ENCODE measurements at places on chromosomes 2 and 18.
A peak's percentile ranks its signal among the peaks of the same experiment; 100 is the strongest.

GRCh38 chr2:239700686-239701345 lies 300.0 kb upstream of the HDAC4 start:
- no peak for DNase-seq

DNA sequence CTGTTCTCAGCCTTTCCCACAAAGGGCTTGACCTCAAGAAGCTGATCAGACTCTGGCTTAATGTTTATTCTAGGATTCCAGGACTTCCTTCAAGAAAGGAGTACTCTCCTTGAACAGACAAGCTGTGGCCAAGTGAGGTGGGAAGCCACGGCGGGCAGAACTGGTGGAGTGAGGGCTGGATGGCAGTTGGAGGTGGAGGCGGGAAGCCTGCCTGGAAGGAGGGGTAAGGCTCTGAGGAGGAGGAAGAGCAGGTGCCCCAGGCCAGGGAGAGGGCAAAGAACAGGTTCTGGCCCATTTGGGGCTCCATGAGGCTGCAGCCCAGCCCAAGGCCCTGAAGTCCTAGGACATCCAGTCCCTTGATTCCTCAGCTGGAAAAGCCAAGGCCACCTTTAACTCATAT lies 143.9 kb downstream of the CYP26B1 start:
- DNase-seq, result no peak

GRCh38 chr2:1886405-1886992 lies 142.2 kb upstream of the PXDN start:
- peak; percentile 19 for DNase-seq

DNA sequence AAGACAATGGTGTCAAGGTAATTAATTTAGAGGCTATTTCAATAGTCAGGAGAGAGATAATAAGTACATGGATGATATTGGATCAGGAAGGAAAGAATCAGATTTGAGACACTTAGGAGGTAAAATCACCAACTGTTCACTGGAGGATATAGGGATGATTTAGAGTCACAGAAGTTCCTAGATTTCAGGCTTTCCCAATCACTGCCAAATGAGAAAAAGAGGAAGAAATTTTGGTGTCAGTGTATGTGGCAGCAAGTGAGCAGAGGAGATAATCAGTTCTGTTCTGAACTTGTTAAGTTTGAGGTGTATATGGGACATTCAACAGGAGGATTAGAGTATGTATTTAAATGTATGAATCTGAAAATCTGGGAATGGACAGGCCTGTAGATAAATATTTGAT lies 640.4 kb downstream of the NR4A2 start:
- DNase-seq, result no peak

DNA sequence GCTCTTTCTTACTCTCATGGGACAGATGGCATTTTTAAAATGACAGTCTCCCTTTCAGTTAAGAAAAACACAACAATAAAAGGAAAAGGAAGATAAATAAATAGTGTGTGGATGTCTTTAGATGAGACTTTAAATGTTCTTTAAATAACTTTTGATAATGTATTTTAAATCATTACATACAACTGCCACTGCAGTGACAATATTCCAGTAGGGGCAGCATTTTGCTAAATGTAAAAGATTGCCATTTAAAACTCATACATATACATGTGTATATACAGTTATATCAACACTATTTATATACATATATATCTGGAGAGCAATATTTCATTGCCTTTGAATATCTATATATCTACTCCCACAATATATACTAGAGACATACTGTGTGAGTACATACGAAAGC lies 90.7 kb downstream of the INO80D start:
- no peak for DNase-seq

GRCh38 chr18:48894799-48895346 lies 55.9 kb downstream of the SMAD7 start:
- DNase-seq, result no peak

DNA sequence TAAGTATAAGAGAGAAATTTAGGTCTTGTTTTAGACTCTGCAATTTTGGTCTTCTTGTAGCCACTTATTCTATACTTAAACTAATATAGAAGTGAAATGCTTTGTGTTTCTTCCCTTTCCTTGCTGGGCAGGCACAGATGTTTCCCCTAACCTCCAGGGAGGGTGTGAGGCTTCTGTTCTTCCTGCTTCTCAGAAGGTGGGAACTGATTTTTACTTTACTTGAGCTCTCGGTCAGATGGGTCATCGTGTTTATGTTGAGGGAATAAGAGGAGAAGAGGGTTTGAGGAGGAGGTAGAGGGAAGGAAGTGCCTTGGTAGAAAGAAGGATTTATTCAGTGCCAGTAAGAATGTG lies 92.5 kb upstream of the CXCR4 start:
- DNase-seq, result no peak

DNA sequence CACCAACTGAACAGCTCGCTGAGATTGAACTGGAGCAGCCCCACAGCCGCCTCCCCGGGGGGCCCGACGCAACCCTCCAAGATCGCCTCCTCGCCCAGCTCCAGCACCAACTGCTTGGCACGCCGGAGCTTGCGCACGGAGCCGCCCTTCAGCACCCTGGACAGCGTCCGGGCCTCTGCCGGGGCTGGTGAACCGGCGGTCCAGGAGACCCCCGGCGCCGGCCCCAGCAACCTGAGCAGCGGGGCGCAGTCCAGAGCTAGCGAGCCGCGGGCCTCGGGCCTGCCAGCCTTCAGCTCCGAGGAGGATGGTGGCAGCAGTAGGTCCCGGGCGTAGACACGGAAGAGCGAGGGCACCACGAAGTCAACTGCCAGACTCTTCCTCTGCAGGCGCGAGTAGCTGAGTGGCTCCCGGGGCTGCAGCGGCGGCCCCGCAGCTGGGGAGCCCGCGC lies 1.2 kb downstream of the ALK start:
- no peak for DNase-seq

- no peak for DNase-seq
These were observed 114.6 kb downstream of the DOCK10 start for GRCh38 chr2:224927646-224928173.

GRCh38 chr2:151928380-151928779 lies 100.2 kb upstream of the ARL5A start:
- no peak for DNase-seq

- DNase-seq, result peak; percentile 51
These were observed at the start of gene MAL for GRCh38 chr2:95025406-95026319. MAL (plus strand) TSS chr2:95025708; CDS start chr2:95025793, 85 bp downstream.

GRCh38 chr2:239567786-239568185 lies 167.0 kb upstream of the HDAC4 start:
- no peak for DNase-seq

- DNase-seq, result no peak
These were observed 465.1 kb upstream of the HNRNPA3 start for GRCh38 chr2:176747506-176747905.

DNA sequence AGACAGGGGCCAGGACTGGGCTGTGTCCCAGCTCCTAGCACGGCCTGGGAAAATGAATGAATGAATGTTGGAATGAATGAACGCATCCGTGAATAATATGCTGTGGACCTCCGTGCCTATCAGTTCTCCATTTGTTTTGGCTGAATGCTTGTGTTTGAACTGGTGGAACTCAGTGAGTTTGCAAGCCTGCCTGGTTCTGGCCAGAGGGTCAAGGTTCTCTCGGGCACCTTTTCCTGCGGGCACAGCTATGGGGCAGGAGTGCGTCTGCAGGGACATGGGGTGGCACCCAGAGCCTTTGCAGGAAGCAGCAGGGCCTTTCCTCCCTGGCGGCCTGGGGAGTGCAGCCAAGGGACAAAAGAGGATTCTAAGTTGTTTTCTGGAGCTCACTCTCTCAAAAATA lies 17.6 kb upstream of the PDIA6 start:
- no peak for DNase-seq

- no peak for DNase-seq
These were observed 23.3 kb downstream of the SPATS2L start for GRCh38 chr2:200329798-200330197.

DNA sequence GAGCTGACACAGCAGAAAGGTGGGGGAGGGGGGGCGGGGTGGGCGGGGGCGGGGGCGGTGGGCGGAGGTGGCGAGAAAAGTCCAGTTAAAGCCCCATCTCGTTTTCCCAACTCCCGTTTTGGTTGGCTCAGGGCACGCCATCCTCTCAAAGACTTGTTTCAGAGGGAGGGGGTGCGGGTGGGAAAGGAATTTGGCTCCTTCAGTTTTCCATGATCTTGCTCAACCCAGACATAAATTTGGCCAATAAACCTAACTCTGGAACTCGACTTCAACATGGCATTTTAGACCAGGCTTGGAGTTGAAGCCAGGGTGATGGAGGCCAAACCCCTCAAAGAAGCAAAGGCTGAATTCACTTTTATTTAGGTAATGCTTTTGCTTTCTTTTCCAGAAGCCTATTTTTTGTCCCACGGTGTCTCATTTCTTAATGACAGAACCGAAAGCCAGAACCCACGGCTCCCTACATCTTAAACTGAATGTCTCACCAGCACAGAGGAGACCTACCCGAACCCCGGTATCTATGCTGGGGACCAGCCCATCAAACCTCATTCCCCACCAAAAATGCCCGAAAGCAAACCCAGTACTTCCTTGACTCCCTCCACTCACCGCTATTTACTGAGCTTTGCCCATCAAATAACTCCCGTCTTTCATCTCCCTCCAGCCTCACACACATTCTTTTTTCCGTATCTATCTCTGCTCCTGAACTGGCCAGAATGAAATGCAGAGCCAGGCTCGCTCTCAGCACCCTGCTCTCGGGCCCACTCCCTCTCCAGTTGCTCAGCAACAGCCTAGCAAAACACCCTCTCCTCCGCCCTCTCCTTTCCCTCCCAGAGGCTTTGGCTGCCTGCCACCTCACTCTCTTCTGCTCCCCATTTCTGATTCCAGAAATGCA lies 4.3 kb downstream of the IGFBP5 start:
- no peak for DNase-seq

DNA sequence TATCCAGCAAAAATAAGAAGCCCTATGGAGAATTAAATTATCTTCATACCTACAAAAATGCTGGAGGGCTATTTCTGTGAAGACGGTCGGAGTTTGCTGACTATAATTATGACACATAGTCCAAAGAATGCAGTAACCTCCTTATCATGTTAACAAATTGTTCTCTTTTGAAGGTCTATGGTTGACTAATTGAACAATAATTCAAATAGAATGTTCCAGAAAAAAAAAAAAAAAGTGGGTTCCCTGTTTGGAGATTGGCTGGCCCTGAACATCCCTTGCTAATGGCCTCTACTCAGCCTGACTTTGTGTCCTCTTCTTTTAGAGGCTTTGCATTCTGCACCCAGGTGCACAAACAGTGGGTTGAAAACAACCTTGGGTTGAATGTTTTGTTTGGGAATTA lies 82.8 kb upstream of the CCBE1 start:
- no peak for DNase-seq

GRCh38 chr2:174083843-174084458 lies 118.8 kb upstream of the SP3 start:
- DNase-seq, result no peak

- no peak for DNase-seq
These were observed 4.3 kb upstream of the SNTG2 start for GRCh38 chr2:946073-946948.

- no peak for DNase-seq
These were observed 207.0 kb upstream of the HAAO start for GRCh38 chr2:42999391-42999841.

GRCh38 chr2:159292157-159292556 lies 5.7 kb upstream of the WDSUB1 start:
- DNase-seq, result no peak

GRCh38 chr2:221435171-221435570 lies 136.9 kb downstream of the EPHA4 start:
- DNase-seq, result no peak

DNA sequence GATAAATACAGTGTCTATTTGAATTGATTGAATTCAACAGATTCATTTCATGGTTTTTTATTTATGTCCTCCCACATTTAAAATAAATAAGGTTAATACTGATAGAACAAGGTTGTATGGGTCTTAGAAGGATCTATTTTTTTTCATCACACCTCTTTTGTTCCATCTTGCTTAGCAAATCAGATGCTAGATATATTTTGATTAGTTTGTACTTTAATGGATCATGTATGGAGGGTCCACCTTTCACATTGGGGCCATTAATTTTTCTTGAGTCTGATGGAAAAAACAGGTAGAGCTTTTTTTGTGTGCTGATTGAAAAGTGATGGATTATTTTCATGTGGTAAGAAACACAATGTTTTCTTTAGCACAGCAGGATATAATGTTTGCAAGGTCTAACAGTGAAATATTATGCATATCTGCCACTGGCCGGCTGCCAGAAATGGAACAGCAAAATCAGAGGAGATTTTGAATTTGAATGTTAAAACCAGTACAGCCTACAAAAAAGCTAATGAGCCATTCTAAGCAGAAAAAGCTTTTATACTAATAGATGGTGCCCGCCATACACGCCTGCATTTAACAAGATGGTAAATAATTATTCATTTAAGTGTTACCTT lies 188.1 kb upstream of the ETAA1 start:
- no peak for DNase-seq

DNA sequence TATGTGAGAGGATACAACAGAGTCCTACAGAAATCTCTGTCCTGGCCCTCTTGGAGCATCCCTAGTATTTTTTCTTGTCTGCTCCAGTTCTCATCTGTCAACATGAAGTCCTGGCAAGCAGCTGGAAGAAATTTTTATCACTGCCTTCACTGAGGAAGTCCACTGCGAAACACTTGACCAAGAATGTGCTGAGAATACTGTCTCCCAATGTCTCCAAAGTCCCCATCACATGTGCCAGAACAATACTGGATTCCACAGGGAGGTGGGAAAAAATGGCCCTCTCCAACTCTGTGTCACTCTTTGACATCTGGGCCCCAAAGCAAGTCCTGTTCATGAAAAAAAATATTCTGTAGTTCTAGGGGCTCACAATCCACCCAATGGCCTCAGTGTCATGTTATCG lies 32.8 kb upstream of the PGAP1 start:
- no peak for DNase-seq

- no peak for DNase-seq
These were observed 430 bp upstream of the CHMP1B start for GRCh38 chr18:11850821-11851145.

GRCh38 chr2:16176971-16177480 lies 236.7 kb downstream of the MYCN start:
- DNase-seq, result no peak

- no peak for DNase-seq
These were observed 28.3 kb downstream of the MAP3K2 start for GRCh38 chr2:127359520-127359919.

DNA sequence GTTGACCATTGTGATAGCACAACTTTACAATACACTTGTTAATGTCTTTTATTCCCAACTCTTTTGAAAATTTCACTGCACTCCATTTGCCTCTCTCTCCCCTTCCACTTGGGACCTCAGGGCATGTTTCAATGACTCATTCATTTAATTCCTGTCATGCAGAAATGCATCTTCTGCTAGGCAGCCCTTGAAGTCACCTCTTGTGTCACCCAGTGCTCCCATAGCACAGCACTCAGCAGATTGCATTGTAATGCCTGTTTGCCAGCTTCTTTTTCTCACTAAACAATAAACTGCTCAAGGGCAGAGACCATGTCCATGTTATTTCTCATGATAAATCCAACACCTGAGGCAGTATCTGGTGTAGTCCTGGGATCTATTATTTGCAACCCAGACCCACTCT lies 85.9 kb upstream of the ACSL3 start:
- DNase-seq, result no peak

DNA sequence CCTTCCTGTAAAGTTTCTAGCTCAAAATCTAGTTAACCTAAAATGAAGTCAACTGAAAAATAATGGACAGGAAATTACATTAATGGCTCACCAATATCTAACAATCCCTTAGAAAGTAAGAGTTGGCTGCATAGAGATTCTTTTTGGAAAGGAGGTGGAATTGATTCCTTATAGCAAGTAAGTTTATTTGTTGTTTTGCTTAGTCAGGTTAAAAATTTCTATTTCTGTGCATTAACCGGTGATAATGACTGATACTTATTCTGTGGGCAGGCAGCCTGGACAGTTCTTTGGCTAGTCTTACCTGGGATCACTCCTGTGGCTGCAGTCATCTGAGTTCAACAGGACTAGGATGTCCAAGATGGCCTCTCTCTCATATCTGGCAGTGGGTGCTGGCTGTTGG lies 6.9 kb upstream of the BCL2L11 start:
- no peak for DNase-seq

All from stimulated activated CD4-positive, alpha-beta T cell treated with anti-CD3 and anti-CD28 coated beads, Interleukin-1b, Interleukin-23, amount 100 ng/mL, for 4 hours (primary cell).